Central memory CD4-positive, alpha-beta T cell (primary cell): ENCODE measurements at places on chromosomes 2 and 18.

- DNase-seq: no peak
Measured at GRCh38 chr18:76579301-76579695, 84.3 kb upstream of the ZNF516 start.

GRCh38 chr18:2984091-2984490, 28.9 kb downstream of the LPIN2 start:
- no peak for DNase-seq

GRCh38 chr2:172624996-172625395, 69.1 kb downstream of the PDK1 start:
- DNase-seq: no peak

GRCh38 chr2:1278861-1279260, 134.4 kb upstream of the TPO start:
- DNase-seq: no peak

- DNase-seq: no peak
Measured at GRCh38 chr2:196718419-196719109, 79.0 kb downstream of the CCDC150 start.

GRCh38 chr2:2234398-2235195, 96.5 kb downstream of the MYT1L start:
- no peak for DNase-seq

- DNase-seq: no peak
Measured at GRCh38 chr2:44731505-44731904, 210.0 kb upstream of the SIX3 start.

DNA sequence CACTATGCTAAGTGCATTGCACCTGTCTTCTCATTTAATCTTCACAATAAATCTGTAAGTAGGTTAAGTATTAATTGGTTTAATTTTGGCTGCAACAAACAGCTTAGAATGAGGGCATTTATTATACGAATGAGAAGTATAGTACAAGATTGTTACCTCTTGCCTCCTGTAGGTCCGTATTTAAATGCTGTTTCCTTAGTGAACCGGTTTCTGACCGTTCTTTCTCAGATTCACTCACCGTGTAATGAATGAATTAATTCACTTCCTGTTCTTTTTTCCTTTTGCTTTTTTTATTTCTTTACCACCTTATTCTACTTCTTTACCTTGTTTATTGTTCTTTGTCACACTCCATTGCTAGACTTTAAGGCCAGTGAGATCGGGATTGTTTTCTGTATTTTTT, 153.8 kb upstream of the RASGRP3 start:
- no peak for DNase-seq

DNA sequence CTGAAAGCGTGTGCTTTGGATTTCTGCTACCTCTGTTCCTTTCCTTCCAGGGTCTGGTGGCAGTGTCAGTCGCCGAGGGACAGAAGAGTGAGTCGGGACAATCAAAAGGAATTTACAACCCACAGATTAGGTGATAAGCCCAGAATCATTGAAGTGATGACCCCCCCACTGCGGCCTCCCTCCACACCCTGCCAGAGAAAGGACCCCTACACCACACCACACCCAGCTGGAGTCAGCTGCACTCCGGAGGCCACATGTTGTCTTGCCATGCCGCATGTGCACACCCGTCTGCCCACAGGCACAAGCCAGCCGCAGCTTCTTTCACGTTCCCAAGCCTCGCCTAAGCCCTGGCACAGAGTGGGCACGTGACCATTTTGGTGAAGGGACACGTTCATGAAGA, 366.8 kb upstream of the SALL3 start:
- DNase-seq: no peak

- no peak for DNase-seq
Measured at GRCh38 chr2:54456362-54456611, 160 bp downstream of the SPTBN1 start.

DNA sequence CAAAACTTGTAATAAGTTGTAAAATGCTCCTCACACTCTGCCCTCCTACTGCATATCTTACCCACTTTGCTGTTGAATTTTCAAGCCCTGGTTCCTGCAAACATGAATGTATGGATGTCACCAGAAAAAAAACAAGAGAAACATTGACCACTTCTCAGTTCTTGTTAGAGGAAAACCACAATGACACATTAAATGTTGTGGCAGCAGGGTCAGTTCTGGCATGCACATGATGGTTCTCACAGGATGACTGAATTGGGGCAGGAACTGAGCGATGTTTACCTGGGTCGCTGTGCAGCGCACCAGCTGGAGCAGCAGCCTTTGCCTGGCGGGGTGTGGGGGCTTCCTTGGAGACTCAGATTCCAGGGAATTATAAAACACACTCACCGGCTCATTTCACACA, 14.0 kb upstream of the PRKCE start:
- DNase-seq: no peak

GRCh38 chr2:10412380-10412779, 35.7 kb downstream of the ODC1 start:
- DNase-seq: no peak

DNA sequence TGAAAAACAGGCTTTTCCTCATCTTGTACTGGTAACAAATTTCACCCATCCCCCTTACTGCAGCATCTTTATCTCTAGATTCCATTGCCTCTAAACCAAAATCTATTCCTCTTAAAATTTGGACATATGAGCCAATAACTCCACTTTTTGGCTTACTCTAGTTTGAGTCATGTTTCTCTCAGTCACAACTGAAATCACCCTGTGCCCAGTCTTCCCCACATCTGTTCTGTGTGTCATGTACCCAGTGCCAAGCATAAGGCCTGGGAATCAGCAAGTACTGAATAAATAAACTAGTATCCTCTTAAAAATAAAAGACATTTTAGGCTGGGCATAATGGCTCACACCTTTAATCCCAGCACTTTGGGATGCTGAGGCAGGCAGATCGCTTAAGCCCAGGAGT, 20.8 kb upstream of the CHN1 start:
- DNase-seq: no peak

GRCh38 chr2:69237070-69237670, 149.9 kb downstream of the GFPT1 start:
- DNase-seq: no peak

DNA sequence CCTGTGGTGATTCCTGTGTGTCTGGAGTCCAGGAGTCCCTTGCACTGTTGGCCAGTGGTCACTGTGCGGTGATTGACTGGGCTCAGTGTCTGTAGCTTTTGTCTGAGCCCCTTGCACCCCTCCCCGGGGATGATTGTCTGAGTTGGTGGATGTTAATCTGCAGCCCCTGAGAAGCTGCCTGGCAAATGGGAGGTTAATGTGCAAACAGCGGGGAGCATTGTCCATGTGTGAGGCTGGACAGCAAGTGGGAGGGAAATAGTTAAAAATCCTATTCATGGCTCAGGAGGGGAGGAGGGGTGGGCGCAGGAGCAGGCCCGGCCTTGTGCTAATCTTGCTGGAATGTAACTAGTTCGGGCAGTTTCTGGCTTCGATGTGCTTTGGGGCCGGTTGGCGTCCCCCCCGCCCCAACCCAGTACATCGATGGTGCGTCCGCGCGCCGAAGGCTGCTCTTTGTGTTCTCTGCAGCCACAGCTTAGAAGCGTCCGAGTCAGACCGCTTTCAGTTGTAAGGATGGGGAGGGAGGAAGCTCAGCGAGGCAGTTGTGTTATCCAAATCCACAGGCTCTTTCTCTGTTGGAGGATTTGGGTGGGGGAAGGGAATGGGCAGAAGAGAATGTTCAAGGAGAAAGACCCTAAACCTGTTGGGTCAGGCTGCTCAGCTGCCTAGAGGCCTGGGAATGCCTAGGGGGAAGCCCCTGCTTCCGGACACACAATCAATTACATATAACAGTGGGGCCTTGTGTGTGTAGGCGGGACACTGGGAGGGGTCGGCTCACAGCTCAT, 71.8 kb downstream of the TGOLN2 start:
- DNase-seq: no peak

GRCh38 chr18:77203071-77203470, 46.6 kb upstream of the GALR1 start:
- no peak for DNase-seq

DNA sequence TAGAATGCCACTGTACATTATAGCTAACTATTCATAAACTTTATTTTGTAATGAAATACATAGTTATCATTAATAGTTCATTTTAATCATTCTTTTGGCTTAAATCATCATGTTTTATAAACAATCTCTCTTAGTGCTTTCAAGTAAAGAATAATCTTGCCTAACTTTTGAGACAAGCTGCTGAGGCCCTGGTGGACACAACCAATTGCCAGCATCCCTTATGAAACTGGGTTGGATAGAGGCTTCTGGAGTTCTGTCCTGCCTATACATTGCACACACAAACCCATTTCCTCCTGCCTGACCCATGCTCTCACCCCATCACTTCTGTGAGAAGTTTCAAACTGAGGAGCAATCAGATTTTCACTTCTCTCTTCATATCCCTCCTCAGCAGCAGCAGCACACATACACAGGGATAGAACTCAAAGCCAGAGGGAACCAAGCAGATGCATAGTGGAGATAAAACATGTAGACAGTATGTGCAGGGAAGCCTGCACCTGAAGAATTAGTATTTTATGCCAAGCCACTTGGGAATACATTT, 450.0 kb upstream of the SLC14A2 start:
- no peak for DNase-seq

DNA sequence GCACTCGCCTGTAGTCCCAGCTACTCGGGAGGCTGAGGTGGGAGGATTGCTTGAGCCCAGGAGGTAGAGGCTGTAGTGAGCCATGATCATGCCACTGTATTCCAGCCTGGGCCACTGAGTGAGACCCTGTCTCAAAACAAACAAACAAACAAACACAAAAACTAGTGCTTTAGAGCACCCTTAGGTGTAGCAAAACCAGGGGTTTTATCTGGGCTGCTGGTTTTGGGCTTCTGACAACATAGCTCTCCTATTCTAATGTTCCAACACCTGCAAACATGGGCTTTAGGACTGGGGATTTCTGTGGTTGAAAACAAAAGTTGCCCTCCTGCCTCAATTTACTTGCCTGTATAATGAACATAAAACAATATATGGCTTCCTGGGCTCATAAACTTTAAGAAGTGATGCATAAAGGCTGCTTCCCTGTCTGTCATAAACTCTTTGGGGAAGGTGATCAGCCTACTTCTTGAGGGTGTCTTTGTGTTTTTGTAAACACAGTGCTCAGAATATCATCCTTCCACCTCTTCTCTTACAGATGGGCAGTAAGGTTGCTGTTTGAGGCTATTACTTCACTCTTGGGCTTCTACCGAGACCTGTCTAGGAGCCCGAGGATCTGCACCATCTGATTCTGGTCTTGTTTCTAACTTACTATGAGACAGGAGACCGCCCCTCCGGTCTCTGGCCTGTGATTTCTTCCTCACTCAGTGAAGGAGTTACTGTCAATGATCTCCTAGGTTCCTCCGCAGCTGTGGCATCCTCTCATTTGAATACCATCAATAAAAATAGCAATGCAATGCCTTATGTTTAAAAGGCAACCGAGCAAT, 246.5 kb downstream of the MYCN start:
- no peak for DNase-seq

DNA sequence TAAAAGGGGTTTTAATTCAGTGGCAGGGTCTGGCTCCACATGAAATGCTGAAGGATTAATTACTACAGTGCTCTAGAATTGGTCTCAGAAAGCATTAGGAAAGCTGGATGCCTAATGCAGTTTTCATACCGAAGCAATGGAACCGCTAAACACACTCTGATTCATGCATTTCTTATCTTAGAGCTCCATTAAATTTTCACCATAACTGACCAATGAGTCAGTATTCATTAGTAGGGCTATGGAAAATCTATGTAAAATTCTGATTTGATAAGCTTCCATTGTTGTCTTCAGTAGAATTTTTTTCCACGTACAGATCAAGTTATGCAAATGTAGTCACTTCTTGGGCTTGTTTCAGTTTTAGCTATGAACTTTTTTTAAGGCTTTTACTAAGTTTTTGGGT, 359.9 kb downstream of the ARHGAP15 start:
- no peak for DNase-seq

DNA sequence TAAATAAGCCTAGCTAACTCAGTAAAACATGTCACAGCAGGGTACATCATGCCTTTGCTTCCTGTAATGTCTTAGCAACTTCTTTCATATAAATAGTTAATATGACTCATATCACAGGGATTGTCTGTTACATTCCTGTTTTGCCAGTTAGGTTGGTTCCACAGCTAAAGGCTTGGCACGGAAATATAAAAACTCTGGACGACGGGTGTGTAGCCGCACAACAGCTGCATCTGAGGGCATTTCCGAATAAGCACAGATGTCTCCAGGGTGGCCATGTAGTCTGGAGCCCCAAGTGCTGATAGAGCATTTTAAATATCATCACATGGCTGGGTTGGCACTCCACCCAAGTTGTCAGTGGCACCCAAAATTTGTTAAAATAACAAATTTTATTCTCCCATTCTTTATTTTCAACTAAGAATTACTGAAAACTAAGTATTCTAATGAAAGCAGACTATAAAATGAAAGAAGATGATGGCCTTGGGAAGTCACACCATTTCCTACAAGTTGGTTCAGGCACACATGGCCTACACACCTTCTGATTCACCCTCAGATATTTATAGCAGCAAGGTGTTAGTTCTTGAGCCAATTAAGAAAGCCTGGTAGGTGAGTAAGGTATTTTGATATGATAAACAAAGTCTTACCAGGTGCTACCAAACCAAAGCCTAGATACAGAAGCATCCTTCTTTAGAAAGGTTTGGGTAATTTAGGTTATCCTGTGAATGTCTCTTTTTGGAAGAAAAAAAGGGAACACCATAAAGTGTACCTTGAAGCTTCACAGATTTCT, 61.8 kb upstream of the STK17B start:
- no peak for DNase-seq

GRCh38 chr2:238924796-238925195, 76.9 kb downstream of the TWIST2 start:
- no peak for DNase-seq

DNA sequence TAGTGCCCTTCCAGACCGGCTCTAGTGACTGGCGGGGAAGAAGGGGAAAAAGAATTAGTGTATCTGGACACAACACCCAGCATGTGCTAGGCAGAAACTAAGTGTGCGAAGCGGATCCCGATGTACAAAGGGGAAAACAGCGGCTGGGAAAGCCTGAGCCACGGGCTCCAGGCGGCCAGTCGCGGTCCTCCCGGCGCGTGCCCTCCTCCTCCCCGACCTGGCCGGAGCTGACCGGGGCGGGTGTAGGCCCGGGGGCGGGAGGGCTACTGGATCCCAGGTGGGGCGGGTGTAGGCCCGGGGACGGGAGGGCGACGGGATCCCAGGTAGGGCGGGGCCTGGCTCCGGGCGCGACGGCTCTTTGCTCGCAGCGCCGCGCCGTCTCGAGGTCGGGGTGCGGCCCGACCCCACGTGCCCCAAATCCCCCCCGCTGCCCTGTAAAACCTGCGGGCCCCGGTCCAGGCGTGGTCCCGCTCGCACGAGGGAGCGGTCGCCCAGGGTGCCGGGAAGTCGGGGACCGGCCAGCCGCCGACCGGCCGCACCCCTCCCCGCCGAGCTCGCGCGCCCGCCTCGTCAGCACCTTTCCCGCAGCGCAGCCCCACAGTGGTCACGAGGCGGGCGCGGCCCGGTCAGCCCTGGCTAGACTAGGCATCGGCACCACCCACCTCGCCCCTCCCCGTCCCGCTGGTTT, 48.8 kb downstream of the C2orf42 start:
- no peak for DNase-seq

GRCh38 chr2:171584001-171584400, 61.7 kb downstream of the CYBRD1 start:
- no peak for DNase-seq
